K562 (cell line): ENCODE measurements at places on chromosomes 12 and 14. TPM values are rescaled to one million over a fixed set of nuclear protein-coding genes. Genes with fewer than 3 reads are reported as not detected.

The IFNG-AS1 gene
- total RNA-seq = not detected in 2 replicates

- no peak overlapping the region for H3K27ac ChIP-seq
- no peak overlapping the region for H3K4me3 ChIP-seq
- DNase-seq = no peak
- H3K4me1 ChIP-seq = peaks cover 3% of the 10 kb centered on the region; the same call in 1 of the 2 replicates
- H3K27me3 ChIP-seq = no peaks in the 10 kb centered on the region
These were observed 55.3 kb downstream of the RBM19 start for GRCh38 chr12:113910751-113911272.

GRCh38 chr12:50101663-50102062, 2.1 kb upstream of the GPD1 start:
- H3K4me1 ChIP-seq = peaks cover 16% of the 10 kb centered on the region
- H3K27ac ChIP-seq = no peak overlapping the region
- no peaks in the 10 kb centered on the region for H3K27me3 ChIP-seq
- no peak overlapping the region for H3K4me3 ChIP-seq
- peak; percentile 39 for DNase-seq

DNA sequence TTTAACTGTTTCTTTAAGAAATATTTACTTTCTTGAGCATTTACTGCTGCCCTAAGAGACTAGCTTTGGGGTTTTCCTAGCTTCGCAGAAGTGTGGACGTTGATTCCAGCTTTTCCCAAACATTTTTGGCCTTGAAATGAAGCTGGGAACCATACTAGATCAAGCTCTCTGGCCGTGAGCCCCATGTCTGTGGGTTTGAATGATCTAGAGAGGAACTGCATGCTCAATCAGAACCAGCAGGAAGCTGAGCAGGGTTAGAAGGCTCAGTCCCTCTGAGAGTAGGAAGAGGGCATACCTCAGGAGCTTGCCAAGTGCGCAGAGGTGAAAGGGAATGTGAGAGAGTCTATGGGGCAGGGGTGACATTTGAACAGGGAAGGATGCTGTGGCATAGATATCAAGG, 292.1 kb downstream of the CACNA1C start:
- H3K27me3 ChIP-seq = peaks cover 25% of the 10 kb centered on the region
- H3K4me1 ChIP-seq = no peaks in the 10 kb centered on the region
- no peak overlapping the region for H3K27ac ChIP-seq
- no peaks in the 10 kb centered on the region for H3K36me3 ChIP-seq
- no peak for DNase-seq
